Activated CD4-positive, alpha-beta T cell treated with anti-CD3 and anti-CD28 coated beads, Interleukin-2, amount 10 ng/mL, durations not matched to agents 7 days and 5 days (primary cell): ENCODE measurements at places on chromosomes 11 and 22.

GRCh38 chr11:19398772-19399527, 158.2 kb upstream of the E2F8 start:
- no peak for DNase-seq

DNA sequence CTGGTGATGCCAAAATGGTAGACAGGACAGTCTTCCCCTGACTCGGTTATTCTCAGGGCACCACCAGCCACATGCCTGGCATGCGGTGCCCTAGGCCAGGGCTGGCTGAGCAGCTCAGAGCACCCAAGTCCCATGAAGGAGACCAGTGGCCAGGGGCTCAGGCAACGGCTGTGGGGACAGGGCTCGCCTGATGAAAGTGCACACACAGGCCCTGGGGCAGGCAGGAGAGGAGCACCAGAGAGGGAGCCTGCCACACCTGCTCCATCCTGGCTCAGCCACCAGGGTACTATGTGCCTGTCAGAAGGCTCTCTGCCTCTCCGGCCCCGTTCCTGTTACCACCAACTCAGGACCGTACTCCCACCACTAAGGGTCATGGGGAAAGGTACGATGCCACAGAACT, 12.1 kb downstream of the ELFN2 start:
- no peak for DNase-seq

GRCh38 chr11:12724301-12725054, 50.3 kb downstream of the TEAD1 start:
- DNase-seq, result no peak

DNA sequence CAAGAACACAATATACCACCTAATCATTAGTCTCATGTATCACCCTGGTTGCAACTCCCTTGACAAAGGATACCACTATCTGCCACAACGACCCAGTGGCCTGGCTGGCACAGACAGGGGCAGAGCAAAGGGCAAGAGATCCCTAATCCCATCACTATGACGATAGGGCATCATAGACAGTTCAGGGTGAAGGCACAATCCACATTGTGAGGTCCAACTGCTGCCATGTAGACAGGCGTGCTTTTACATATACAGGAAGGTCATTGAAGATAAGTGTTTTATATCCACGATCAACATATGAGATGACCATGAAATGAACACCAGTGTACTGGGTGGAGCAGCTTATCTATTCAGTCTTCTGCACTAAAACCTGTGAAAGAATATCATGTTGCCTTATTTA, 94.6 kb downstream of the IGLL1 start:
- DNase-seq, result no peak

GRCh38 chr11:1830004-1830321, 4.8 kb upstream of the SYT8 start:
- DNase-seq, result no peak

- DNase-seq, result no peak
Measured at GRCh38 chr22:48697694-48698276, 1129.9 kb downstream of the BRD1 start.

GRCh38 chr11:126837581-126837980, 163.0 kb downstream of the KIRREL3 start:
- no peak for DNase-seq

- DNase-seq, result no peak
Measured at GRCh38 chr22:37514526-37515051, 4.6 kb downstream of the CARD10 start.

DNA sequence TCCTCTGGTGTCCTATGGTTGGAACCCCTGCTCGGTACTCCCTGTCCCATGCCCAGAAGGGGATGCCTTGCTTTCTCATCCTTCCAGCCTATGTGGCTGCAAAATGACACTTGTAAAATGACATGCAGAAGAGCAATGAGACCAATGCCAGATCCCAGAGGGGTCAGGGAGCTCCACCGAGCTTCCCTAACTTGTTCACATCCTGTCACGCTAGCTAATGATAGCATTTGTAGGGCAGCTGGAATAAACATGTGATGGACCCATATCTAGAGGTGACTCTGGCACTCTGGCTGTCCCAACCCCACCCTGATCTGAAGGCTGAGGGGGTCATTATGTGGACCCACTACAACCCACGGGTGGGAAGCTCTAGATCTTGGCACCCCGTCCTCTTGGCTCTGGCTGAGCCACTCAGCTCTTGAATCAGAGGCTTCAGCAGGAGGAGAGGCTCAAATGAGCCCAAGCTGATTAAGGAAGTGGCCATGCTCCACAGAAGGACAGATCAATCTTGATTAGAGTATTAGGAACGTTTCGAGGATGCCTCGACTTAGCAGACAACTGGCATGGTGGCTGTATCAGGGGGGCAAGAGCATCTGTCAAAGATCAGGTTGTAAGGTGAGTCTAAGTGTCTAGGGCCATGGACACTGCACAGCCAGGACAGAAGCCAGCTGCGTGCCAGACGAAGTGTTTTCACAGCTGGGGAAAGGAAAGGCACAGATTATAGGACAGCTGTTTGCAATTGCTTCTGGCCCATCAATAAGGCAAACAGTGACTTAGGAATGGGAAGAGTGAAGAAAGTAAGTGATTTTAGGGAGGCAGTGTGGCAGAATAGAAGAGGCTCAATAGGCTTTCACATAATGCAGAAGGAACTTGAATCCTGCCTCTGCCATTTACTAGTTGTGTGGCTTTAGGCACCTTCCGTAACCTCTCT, 182.8 kb downstream of the KIRREL3 start:
- no peak for DNase-seq

- DNase-seq, result no peak
Measured at GRCh38 chr11:134393638-134394037, 18.4 kb downstream of the B3GAT1 start.

- DNase-seq, result no peak
Measured at GRCh38 chr11:59463190-59463641, 6.5 kb downstream of the OR4D6 start.

DNA sequence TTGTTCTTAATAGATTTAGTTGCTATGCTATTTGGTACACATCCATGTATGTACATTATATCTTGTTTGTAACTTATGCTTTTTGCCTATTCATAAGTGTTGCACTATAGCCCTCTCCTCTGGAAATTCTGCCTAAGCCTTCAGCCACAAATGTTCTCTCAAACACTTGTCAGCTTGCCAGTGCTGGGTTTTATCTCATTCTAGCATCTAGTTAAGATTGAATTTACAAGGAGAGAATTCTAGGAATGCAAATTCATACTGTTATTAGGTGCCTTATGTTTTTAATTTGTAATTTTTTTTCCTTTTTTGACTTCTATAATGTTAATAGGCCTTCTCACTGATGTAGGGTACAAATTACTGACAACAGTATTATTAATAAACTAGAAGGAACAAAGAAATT, 14.6 kb upstream of the CTSC start:
- DNase-seq, result no peak

GRCh38 chr22:44444341-44445306, 53.4 kb downstream of the RTL6 start:
- DNase-seq, result no peak

DNA sequence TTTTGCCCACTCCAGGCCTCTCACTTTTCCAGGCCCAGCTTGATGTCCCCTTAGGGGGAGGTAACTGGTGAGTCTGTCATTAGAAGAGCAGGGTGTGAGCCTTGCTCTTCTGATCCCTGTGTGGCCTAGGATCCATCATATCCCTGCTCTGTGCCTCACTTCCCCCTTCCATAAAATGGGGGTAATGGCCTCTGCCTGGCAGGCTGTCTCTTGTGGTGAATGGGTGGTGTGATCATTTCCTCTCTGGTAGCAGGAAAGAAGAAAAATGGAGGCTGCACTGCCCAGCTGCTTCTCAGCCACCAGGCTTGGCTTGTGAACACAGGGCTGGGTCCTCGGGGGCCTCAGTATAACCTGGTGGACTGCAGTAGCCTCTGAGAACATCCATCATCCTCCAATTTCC, 5.6 kb downstream of the ARHGEF17 start:
- DNase-seq, result no peak

- peak; percentile 69 for DNase-seq
Measured at GRCh38 chr22:28674121-28674563, 5.5 kb downstream of the TTC28 start.

- peak; percentile 15 for DNase-seq
Measured at GRCh38 chr11:5596607-5597201, at the start of gene TRIM6. Gene TRIM6, plus strand, starts transcription at chr11:5596637. Its CDS starts 261 bp downstream, at chr11:5596898.

DNA sequence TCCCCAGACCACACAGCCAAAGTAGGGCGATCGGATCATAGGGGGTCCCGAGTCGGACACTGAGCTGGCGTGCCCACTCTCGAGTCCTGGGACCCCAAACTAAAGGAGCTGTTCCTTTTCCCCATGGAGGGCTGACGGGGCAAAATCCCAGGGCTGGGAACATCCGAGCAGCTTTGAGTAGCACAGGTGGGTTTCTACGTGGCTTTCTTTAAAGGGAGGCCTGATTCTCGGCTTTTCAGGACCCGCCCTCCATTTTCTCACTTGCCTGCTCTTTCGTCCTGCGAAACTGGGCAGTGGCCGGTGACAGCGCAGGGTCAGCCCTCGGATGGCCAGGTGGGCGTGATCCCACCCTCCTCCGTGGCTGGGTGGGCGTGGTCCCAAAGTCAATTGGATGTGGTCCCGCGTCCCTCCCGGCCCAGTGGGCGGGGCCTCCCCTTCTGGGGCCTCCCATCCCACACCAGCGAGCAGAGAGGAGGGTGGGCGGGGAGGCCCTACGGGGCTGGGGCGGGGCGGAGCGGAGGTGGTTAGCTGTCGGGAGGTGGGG, 17.5 kb upstream of the TXNRD2 start:
- DNase-seq, result no peak

DNA sequence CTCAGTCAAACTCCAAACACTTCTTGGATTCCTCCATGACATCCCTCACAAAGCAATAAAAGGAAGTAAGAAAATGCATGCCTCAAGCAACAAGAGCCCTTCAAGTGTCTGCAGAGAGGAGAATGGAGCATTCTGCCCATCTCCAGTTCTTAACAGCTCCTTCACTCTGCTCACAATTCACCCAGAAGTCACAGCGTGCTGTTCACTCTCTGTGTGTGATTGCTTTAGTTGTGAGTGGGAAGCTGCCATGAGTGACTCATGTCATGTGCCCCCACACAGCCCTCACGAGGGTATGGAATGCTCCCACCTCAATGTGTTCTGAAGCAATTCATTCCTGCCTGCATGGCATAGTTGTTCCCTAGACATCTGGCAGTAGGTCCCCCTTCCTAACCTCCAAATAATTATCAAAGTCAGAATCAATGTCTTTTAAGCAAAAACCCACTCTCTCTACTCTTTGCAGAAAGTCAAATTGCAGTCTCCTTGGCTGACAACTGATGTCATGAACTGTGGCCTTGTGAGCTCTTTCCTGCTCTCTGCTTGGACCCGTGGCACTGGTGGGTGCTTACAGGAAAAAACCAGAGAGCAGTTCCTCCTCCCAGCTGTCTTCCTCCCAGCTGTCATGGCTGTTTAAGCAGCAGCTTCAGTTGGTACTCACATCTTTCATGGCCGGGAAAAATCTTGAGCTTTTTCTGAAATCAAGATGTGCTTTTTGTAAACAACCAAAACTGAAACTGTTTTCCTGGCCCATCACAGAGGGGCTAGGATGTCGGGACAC, 112.1 kb upstream of the SPON1 start:
- no peak for DNase-seq

DNA sequence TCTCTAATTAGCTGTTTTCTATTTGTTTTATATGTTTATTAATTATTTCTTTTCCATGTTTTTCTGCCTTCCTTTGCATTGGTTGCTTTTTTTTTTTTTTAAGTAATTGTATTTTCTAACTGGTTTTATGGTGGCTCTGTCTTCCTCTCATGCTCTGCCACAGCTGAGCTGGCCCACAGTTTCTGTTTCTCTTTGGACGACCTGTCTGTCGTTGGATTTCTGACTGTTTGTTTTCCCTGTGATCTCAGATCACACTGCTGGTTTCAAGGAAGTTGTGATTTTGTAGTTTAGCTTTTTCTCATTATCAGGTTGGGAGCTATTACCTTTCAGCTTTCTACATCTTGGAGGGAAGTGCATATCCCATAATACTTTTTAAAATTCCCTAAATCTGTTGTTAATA, 15.9 kb upstream of the OR6M1 start:
- DNase-seq, result no peak

DNA sequence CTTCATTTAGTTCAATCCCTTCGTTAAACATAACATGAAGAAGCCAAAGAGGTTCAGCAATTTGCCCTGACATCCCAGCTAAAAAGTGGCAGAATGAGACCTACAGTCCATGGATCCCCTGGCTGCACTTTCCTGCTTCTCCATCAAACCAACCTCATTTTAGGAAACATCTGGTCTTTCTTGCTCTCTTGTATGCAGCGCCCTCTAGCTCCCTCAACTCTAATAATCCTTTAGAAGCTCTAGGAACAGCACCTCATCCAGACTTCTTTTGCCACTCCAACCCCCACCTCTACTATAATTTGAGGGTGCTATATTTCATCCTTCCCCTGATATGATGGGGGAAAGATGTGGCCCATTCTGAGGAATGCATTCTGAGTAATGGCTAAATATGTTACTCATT, 7.4 kb downstream of the CNTF start:
- peak; percentile 18 for DNase-seq

GRCh38 chr11:24587635-24588034, 90.8 kb downstream of the LUZP2 start:
- no peak for DNase-seq

GRCh38 chr11:96752221-96752620, 362.4 kb downstream of the JRKL start:
- no peak for DNase-seq

DNA sequence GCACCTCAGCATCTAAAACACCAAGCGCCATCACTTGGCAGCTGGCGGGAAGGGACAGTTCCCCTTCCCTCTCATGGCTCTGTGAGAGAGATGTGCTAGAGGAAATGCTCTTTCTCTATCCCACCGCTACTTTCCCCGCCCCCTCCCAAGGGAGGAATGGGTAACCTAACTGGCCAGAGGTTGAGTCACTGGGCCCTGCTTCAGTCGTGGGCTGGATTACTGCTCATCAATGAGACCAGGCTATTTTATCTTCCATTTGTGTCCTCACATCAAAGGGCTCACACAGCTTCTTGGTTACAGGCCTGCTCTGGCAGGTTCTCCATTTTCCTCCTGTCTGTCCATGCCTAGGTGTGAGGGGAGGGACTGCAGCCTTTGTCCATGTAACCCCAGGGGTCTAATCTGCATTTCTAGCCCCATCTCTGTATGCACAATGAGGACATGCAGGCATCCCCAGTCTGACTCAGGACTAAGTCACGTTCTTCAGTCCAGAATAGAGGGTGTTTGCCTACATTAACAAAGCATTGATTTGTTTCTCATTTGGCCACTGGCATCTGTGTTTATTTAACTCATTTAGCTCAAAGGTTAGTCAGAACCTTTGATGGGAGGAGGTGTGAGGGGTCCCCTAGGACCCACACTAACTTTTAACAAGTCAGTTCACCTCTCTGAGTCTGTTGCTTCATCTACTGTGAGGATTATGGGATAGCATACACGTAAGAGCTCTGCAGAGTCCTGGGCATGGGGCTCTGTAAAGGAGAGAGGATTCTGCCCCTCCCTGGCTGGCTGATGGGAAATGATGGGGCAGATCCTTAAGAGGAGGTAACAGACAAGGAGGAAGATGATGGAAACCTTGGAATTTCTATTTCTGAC, 99.1 kb downstream of the XRRA1 start:
- no peak for DNase-seq

GRCh38 chr11:12179019-12179418, 68.6 kb downstream of the MICAL2 start:
- no peak for DNase-seq

- DNase-seq, result no peak
Measured at GRCh38 chr11:33160587-33160986, 693 bp downstream of the CSTF3 start.

GRCh38 chr11:32448232-32448631, 12.9 kb upstream of the WT1 start:
- DNase-seq, result no peak
